Left lung (tissue), 14 donors: ENCODE measurements at places on chromosomes 2 and 18. TPM values are rescaled to one million over a fixed set of nuclear protein-coding genes. Genes with fewer than 3 reads are reported as not detected.

Gene SCN7A
- 21.9 TPM for total RNA-seq

Gene ASPRV1
- total RNA-seq = 1.2 TPM

Gene NMUR1
- 1.1 TPM for total RNA-seq

Gene POLR1A
- total RNA-seq = 26.8 TPM

Gene SERPINB3
- total RNA-seq = not detected

Gene CTLA4
- 0.70 TPM for total RNA-seq

Gene FAM124B
- total RNA-seq = 1.8 TPM

Gene NPAS2
- total RNA-seq = 18.8 TPM

DNA sequence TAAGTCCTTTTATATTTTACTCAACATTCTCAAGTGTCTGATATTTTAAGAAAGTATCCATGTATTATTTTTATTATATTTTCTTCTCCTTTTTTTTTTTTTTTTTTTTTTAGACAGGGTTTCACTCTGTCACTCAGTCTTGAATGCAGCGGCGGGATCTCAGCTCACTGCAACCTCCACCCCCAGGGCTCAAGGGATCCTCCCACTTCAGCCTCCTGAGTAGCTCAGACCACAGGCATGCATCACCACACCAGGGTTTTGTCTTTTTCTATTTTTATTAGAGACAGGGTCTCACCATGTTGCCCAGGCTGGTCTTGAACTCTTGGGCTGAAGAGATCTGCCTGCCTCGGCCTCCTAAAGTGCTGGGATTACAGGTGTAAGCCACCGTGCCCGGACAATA, 212.1 kb downstream of the TCF4 start:
- no peak for DNase-seq
- no peaks in the 10 kb centered on the region for H3K27me3 ChIP-seq
- no peak overlapping the region for H3K27ac ChIP-seq

DNA sequence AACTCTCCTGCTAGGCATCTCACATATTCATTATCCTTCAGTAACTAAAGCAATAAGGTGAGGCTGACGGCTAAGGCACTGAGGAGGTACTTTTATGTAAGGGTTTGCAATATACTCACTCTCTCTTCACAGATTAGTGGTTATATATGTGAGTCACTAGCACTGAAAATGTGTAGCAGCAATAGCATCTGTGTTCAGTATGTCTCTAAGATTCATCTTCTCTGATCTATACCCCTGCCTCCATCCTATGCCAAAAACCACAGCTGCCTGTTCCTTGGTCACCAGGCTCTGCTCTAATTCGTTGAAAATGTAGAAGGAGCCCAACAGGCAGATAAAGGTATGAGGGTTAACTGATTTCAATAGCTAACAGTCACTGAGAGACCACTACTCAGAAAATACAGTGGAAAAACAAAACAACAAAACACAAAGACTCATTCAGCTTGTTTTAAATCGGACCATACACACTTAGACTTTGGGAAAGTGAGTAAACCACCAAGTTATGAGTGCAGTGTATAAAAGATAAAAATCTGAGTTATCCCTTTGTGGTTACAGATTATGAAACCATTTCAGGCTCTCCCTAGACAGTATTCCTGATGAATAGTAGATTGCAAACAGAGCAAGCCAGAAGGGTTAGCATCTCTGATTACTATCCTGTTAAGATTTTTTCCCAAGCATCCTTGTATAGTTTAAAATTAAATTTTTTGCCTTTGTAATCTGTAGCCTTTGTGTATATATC, 75.3 kb upstream of the CYP26B1 start:
- H3K27me3 ChIP-seq = no peaks in the 10 kb centered on the region
- no peaks in the 10 kb centered on the region for H3K36me3 ChIP-seq
- no peaks in the 10 kb centered on the region for H3K4me1 ChIP-seq
- no peak overlapping the region for H3K27ac ChIP-seq
- DNase-seq = no peak
- H3K4me3 ChIP-seq = no peak overlapping the region

GRCh38 chr2:42102591-42103450, 55.0 kb downstream of the PKDCC start:
- peaks cover 98% of the 10 kb centered on the region for H3K4me1 ChIP-seq
- no peaks in the 10 kb centered on the region for H3K36me3 ChIP-seq

- H3K4me3 ChIP-seq = no peak overlapping the region
- peaks cover 19% of the 10 kb centered on the region for H3K4me1 ChIP-seq
- no peaks in the 10 kb centered on the region for H3K27me3 ChIP-seq
- no peaks in the 10 kb centered on the region for H3K36me3 ChIP-seq
These were observed 37.8 kb downstream of the PSTPIP2 start for GRCh38 chr18:46034230-46034629.

DNA sequence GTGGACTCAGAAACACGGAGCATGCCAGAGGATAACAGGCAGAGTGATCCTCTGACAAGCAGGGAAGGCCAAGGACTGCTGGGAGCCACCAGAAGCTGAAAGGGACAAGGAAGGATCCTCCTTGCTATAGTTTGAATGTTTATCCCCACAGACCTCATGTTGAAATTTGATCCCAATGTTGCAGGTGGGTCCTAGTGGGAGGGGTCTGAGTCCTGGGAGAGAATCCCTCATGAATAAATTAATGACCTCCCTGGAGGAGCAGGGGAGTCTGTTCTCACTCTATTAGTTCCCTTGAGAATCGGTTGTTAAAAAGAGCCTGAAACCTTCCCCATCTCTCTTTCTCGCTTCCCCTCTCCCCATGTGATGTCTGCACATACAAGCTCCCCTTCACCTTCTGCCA, 124.4 kb downstream of the FBXO15 start:
- no peaks in the 10 kb centered on the region for H3K4me1 ChIP-seq
- H3K27me3 ChIP-seq = no peaks in the 10 kb centered on the region
- no peaks in the 10 kb centered on the region for H3K36me3 ChIP-seq
- no peak for DNase-seq

DNA sequence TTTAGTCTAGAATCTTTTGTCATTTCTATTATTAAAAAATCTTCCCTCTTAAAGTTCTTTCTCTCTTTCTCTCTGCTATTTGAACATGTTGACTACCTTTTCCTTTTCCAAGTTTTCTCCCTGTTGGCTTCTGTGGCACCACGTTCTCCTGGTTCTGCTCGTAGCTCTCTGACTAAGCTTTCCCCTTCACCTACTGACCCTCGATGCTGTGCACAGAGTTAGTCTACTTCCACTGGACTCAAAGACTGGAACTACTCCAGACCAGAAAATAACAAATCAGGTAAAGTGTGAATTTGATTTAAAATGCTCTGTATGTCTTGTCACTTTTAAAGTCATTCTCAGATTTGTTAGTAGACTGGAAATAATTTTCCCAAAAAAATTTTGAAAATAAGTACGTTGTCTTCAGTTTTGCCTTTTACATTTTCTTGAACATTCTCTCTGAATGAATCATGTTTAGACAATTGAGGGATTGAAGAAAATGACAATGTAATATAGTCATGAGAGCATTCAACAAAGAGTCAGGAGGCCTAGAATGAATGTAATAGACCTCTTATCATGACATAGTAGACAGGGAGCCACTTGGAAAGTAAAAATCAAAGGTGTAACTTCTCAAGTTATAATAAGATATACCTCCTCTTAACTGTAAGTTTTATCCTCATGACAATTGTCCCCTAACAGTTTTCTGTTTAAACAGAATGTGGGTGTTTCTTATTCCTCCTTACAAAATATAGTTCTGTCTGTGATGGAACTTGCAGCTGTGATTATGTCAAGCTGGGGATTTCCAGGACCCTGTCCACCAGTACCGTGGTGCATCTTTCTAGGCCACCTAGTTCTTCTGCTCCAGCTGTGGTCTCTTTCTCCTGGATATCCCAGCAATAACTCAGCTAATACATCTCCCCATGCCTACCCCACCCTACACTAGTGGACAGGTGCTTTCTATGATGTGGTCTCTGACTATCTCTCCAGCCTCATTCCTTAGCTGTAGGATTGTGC, 25.5 kb downstream of the ITPRID2 start:
- H3K4me1 ChIP-seq = no peaks in the 10 kb centered on the region
- H3K4me3 ChIP-seq = no peak overlapping the region
- DNase-seq = no peak
- H3K36me3 ChIP-seq = peaks cover 3% of the 10 kb centered on the region
- H3K27me3 ChIP-seq = no peaks in the 10 kb centered on the region

- H3K36me3 ChIP-seq = no peaks in the 10 kb centered on the region
- no peak for DNase-seq
- H3K27ac ChIP-seq = no peak overlapping the region
- H3K4me3 ChIP-seq = no peak overlapping the region
- H3K27me3 ChIP-seq = no peaks in the 10 kb centered on the region
These were observed 188.0 kb upstream of the GLI2 start for GRCh38 chr2:120547662-120548061.

GRCh38 chr2:127451981-127452380, 33.8 kb downstream of the PROC start:
- no peaks in the 10 kb centered on the region for H3K36me3 ChIP-seq
- no peaks in the 10 kb centered on the region for H3K27me3 ChIP-seq
- no peak for DNase-seq
- H3K27ac ChIP-seq = no peak overlapping the region
- H3K4me3 ChIP-seq = no peak overlapping the region
- no peaks in the 10 kb centered on the region for H3K4me1 ChIP-seq

GRCh38 chr18:4125224-4125623, 329.9 kb downstream of the DLGAP1 start:
- H3K36me3 ChIP-seq = no peaks in the 10 kb centered on the region
- H3K27ac ChIP-seq = no peak overlapping the region

- H3K36me3 ChIP-seq = no peaks in the 10 kb centered on the region
- H3K27me3 ChIP-seq = no peaks in the 10 kb centered on the region
- no peak overlapping the region for H3K27ac ChIP-seq
- DNase-seq = no peak
- no peak overlapping the region for H3K4me3 ChIP-seq
- H3K4me1 ChIP-seq = no peaks in the 10 kb centered on the region
These were observed 944.3 kb downstream of the LRP1B start for GRCh38 chr2:141186413-141187074.

GRCh38 chr2:28343971-28344715, 48.5 kb upstream of the FOSL2 start:
- no peak for DNase-seq
- H3K27ac ChIP-seq = no peak overlapping the region
- no peak overlapping the region for H3K4me3 ChIP-seq

- no peak overlapping the region for H3K4me3 ChIP-seq
- no peaks in the 10 kb centered on the region for H3K36me3 ChIP-seq
- no peak overlapping the region for H3K27ac ChIP-seq
- H3K27me3 ChIP-seq = no peaks in the 10 kb centered on the region
These were observed 78.3 kb upstream of the CRIM1 start for GRCh38 chr2:36277146-36277808.

DNA sequence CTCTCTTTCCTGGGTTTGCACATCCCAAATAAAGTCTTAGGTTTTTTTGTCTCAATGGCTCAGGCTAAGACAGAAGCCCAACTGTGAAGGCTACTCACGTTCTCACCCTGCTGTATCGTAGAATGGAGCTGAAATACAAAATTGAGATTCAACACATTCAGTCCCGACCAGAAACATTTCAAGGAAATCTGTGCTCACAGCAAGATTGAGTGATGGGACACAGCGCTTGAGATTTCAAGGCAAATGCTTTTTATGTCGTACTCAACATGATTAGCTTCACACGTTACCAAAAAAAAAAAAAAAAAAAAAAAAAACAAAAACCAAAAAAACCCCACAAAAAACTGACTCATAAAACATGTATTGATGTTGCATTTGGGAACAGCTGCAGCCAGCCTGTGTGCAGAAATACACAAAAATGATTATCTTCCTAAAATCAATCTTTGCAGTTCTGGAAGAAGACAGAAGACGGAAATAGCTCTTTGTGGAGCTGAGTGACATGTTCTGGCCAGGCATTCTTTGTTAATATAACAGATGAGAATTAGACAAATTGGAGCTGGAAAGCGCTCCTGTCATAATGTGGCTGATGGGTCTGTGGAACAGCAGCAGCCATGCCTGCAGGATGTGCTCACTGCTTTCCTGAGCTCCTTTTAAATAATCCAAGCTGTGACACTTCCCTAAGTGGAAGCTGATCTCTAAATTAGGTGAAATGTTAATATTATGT, 453.2 kb downstream of the LPIN1 start:
- no peak overlapping the region for H3K4me3 ChIP-seq
- no peaks in the 10 kb centered on the region for H3K36me3 ChIP-seq
- peak; percentile 85 for DNase-seq
- no peak overlapping the region for H3K27ac ChIP-seq
- no peaks in the 10 kb centered on the region for H3K4me1 ChIP-seq
